ENCODE measurements at places on chromosomes 2 and 18.

DNA sequence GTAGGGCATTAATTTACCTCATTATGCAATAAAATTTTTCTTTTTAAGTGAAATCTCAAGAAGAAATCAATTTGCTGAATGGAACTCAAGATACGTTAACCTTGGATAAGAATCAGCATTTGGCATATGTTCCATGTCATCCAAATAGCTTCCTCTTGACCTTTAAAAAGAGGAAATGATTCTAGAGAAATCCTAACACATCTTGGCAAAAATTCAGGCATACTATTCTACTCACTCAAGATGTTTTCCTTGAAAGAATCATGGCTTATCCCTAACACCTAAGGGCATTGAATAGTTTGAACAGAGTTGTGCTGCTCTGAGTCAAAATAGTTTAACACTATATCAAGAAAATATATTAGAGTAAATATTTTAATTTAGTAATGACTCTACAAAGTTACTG is 678.0 kb downstream of the EPHA4 start:
- DNase-seq: no peak

- no peak for DNase-seq
Observed at GRCh38 chr2:237686659-237687136, 59.3 kb downstream of the LRRFIP1 start.

GRCh38 chr2:26269571-26270158 is 24.9 kb downstream of the HADHB start:
- no peak for DNase-seq

GRCh38 chr2:64166637-64167420 is 22.6 kb upstream of the PELI1 start:
- DNase-seq: no peak

DNA sequence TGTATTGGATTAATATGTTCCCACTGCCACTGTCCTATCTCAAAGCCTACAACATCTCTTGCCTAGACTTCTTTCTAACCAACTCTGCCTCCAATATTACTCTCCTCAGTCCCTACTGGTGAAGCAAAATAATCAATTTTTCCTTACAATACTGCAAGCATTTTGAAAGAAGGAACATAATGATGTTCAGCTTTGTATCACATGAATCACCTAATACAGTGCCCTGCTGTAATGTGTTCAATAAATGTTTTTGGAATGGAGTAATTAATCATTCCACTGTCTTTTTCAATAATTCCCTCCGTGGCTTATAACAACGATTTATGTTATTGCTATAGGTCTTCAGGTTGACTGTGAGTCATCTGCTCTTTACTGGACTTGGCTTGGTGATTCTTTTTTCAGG is 356.4 kb downstream of the TDRD15 start:
- no peak for DNase-seq

DNA sequence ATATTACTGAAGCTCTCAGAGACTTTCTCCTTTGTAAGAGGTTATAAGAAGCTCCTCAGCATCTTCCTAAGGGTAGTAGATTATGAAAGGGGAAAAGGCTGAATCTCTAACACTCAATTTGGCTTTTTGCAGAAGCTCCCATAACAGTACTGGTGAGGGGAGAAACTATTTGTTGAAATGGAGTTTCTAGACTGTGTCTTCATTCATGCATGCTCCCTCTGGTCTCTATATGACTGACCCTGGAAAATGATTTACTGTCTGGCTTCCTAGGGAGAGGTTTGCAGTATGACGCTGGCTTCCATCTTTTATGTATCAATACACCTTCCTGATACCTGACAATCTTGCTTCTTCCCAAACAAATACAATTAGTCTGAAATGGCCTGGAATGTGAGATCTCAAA is 63.9 kb downstream of the LDAH start:
- DNase-seq: no peak

DNA sequence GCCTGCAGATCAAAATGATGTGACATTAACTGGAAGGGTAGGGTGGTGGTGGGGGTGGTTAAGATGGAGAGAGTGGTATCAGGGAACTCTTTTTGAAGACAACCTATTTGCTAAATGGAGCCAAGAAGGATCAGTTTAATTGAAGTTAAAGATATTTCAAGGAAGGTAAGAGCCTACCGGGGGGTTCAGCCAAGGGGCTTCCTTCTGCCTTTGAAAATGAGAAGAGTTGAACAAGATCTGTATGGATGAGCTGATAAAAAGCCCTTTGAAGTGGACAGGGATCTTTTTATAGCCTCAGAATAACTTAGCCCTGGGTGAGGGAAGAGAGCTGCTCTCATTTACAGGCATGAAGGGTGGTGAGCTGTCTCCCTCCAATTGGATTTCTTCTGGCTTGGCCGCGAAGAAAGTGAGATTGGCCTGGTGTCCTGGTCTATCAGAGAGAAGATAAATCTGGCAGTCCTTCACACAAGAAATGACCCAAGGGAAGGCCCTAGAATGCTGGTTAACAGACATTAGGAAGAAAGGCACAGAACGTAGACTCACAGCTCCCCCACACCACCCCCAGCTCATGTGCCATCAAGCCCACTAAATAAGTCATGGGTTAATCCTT is 439.8 kb downstream of the TNS1 start:
- no peak for DNase-seq

- DNase-seq: no peak
Observed at GRCh38 chr2:137910641-137911040, 53.6 kb upstream of the HNMT start.

DNA sequence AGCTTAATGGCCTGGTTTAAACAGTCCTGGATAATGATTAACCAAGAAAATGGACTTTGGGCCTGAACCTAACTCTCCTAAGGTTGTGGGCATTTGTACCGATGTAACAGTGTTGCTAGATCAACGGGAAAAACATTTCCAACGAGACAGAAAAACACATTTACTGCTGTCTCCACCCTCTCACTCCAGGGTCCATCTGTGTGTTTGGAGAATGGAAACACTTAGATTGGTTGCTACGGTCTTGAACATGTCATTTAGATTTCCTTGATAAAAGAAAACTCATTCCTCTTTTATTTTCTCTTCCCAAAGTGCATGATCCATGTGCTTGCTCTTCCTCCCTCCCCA is 88.0 kb downstream of the SOCS6 start:
- DNase-seq: no peak

- peak; percentile 68 for DNase-seq
Observed at GRCh38 chr2:174120346-174120745, 128.0 kb downstream of the OLA1 start.

DNA sequence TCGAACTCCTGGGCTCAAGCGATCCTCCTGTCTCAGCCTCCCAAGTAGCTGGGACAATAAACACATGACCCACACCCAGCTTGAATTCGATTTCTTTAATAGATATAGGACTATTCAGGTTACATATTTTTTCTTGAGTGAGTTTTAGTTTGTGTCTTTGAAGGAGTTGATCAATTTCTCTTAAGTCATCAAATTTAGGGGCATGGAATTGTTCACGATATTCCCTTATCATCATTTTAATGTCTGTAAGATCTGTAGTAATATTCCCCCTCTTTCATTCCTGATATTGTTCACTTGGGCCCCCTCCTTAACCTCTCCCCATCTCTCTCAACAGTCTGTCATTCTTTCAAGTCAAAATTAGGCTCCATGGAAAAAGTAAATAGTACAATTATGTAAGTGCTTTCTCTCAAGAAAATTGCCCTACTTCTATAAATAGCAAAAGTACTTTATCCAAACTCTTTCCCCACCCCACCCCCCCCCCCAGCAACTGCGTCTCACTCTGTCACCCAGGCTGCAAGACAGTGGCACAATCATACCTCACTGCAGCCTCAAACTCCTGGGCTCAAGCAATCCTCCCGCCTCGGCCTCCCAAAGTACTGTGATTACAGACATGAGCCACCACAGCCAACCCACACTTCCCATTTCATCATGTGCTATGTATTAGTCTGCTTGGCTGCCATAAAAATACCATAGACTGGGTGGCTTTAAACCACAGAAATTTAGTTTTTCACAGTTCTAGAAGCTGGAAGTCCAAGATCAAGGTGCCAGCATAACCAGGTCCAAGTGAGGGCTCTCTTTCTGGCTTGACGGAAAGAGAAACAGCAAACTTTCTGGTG is 20.1 kb downstream of the WDR33 start:
- peak; percentile 26 for DNase-seq

GRCh38 chr2:88188748-88189147 is 18.6 kb downstream of the THNSL2 start:
- DNase-seq: no peak

- no peak for DNase-seq
Observed at GRCh38 chr2:176177580-176178037, 10.9 kb upstream of the HOXD1 start.

GRCh38 chr18:48153613-48154481 is 223.4 kb upstream of the SMAD2 start:
- DNase-seq: no peak

DNA sequence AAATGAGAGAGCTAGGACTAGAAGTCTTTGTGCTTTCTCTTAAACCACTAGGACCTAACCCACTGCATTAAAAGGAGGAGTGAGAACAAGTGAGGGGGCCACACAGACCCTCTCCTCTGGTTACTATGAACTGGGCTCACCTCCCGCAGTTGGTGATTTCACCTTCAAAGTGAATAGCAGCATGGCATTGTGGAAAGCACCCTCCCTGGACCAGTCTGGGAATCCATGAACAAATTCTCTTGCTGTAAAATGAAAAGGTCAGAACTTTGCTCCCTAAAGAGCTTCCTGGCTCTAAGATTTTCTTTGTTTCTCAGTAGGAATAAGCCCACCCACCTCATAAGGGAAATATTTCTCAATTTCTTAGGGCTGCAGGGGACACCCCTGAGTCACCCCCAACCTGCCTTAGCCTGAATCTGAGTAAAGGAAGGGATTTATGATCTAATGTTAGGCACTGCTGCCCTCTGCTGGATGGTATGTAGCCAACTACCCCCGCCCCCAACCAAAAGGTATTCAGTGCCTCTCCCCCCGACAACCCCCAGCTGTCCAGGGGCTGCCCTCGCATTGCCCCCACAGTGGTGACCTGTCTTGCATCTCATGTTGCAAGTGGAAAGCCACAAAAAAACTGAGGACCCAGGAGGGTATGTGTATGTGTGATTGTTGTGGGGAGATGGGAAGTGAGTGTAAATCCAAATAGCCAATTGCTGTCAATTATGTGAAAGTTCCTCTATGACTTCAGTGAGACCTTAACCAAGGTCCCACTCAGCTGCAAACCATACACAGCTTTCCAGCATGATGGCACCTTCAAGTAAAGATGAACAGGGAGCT is 230.9 kb upstream of the SLC14A2 start:
- DNase-seq: peak; percentile 28

GRCh38 chr2:173371023-173371422 is 16.4 kb downstream of the CDCA7 start:
- DNase-seq: no peak
